ENCODE measurements at places on chromosomes 4 and X. TPM values are rescaled to one million over a fixed set of nuclear protein-coding genes. Genes with fewer than 3 reads are reported as not detected.
A peak's percentile ranks its signal among the peaks of the same experiment; 100 is the strongest.

PPP2R2C gene
- total RNA-seq: not detected

ACE2 gene
- total RNA-seq: 1.4 TPM

- peak; percentile 78 for DNase-seq
These were observed 182.6 kb downstream of the GABRB1 start for GRCh38 chr4:47213971-47214370.

- no peak for DNase-seq
These were observed 55.8 kb upstream of the GIMD1 start for GRCh38 chr4:106424426-106424825.

DNA sequence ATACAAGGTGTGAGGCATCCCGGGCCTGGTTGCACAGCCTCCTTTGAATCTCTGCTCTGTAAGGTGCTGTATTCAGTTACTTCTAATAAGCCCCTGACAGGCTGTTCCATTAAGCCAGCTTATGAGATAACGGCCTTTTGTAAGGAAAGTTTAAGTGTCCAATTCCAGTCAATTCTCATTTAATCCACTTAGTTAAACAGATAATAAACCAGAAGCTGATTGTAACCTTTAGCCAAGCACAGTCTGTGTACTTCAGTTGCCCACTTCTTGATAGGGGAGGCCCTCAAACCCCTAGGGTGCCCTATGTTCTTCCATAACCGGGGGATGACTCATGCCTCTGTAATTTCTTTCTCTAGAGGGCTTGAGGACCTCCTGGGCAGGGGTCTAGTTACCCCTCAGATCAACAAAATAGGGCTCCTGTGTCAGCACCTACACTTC lies 63.4 kb downstream of the RASL11B start:
- peak; percentile 52 for DNase-seq

DNA sequence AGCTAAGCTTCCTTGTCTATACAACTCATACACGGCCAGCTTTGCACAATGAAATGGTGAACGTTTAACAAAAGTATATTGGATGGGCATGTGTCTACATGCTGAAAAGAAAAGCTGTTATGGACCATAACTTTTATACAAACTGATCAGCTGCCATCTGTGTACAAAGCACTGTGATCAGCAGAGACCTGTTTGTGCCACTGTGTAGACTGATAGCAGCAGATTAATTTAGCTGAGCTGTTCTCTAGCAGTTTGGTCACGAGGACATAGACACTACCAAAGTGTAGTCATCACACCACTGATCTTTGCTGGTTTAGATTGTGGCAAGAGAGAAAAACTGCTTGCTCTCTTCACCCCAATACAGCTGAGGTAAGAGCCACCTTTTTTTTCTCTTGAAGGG lies 124.5 kb downstream of the RAPGEF2 start:
- no peak for DNase-seq

- peak; percentile 76 for DNase-seq
These were observed 5.3 kb upstream of the PDLIM3 start for GRCh38 chr4:185540487-185541120.

GRCh38 chr4:78592088-78592783 lies 40.7 kb downstream of the ANXA3 start:
- DNase-seq: no peak

- DNase-seq: no peak
These were observed 115.4 kb downstream of the PTTG2 start for GRCh38 chr4:38075370-38076152.

SHOX gene
- not detected for total RNA-seq

- peak; percentile 33 for DNase-seq
These were observed 312.7 kb upstream of the GATB start for GRCh38 chr4:152073351-152074087.

DNA sequence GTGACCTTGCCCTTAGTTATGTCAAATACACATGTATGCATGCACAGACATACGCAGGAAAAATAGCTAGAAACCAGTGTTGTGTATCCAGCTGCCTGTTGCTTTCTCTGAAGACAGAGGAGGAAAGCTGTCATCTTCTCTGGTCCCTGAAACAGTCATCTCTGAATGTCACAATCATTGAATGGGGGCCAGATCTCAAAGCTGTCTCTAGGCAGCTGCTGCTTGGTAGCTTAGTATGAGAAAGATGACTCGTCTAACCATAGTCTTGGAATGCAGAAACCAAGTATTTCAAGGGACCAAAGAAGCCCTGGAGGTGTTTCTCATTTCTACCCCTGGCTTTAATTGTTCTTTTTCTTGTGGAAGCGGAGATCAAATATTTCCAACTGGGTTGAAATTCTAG lies 4.0 kb downstream of the GRIA3 start:
- no peak for DNase-seq

GRCh38 chrX:56994375-56995270 lies 718 bp downstream of the SPIN3 start:
- DNase-seq: peak; percentile 1

DNA sequence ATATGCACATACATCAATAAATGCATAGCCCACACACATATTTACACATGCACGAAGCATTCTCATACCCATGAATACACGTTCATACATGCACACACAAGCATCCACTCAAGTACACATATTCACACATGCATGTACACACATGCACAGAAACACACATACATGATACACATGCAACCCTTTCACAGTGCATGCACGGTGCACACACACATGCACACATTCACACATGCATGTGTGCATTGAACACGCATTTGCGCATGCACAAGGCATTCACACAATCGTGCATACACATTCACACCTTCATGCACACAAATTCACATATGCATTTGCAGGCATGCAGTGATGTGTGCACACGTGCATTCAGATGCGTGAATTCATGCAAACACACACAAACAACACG lies 324.5 kb downstream of the DHRSX start:
- DNase-seq: no peak

NR0B1 gene
- total RNA-seq: 0.42 TPM

DNA sequence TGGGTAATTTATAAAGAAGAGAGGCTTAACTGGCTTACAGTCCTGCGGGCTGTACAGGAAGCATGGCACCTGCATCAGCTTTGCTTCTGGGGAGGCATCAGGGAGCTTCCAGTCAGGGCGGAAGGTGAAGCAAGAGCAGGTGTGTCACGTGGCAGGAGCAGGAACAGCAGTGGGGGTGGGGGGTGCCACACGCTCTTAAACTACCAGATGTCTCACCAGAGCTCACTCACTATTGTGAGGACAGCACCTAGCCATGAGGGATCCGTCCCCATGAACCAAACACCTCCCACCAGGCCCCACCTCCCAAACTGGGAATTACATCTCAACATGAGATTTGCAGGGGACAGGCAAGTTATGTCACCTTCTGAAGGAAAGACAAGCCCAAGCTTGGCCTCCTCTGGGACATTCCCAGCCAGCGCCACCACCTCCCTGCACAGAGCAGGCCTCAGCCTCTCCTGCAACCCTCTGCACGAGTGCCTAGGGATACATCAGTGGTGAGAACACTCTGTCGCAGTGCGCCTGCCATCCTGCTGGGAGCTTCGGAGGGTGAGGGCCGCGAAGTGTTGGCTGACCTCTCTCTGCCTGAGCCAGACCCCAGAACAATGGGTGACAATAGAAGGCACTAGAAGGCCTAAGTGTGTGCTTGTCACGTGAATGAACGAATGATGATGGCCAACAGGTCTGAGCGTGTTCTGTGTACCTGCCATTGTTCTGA lies 244.3 kb downstream of the EVC2 start:
- DNase-seq: no peak

MID2 gene
- total RNA-seq: 23.9 TPM

DNA sequence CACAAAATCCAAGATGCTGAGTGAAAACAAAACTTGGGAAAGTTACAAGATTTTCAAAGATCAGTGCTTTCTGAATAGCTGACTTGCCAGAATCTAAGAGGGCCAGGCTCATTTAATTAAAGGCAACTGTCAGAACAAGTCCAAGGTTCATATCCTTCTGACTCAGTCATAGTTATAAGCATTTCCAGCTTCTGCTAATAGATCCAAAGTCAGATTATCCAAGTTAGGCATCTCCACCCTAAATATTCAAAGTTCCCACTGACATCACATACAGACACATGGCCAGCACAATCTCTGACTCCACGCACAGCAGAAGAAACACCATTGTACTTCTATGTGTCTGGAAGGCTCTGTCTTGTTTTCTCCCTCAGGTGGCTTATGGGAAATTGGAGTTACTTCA lies 41.8 kb downstream of the GASK1B start:
- DNase-seq: no peak

DNA sequence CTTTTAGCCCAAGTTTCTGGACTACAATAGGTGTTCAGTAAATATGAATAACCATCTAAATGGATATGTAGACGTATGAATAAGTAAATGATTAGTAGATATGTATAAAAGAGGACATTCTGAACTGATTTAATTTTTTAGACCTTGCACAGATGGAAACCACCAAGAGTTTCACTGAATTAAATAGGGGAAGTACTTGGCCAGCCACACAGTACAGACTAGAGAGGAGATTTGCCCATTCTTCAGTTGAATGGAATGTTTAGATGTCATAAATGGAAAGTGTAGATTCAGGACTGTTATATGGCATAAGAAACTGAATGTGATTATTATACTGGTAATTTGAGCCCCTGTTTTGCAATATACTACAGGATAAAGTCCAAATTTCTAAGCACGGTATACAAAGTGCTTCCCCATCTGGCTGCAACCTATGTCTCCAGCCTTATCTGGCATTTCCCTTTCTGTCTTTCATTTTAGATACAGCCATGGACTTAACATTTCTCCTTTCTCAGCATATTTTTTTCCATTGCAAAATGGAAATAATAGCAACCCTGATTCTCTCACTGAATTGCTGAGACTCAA lies 137.8 kb upstream of the HS3ST1 start:
- peak; percentile 70 for DNase-seq

DNA sequence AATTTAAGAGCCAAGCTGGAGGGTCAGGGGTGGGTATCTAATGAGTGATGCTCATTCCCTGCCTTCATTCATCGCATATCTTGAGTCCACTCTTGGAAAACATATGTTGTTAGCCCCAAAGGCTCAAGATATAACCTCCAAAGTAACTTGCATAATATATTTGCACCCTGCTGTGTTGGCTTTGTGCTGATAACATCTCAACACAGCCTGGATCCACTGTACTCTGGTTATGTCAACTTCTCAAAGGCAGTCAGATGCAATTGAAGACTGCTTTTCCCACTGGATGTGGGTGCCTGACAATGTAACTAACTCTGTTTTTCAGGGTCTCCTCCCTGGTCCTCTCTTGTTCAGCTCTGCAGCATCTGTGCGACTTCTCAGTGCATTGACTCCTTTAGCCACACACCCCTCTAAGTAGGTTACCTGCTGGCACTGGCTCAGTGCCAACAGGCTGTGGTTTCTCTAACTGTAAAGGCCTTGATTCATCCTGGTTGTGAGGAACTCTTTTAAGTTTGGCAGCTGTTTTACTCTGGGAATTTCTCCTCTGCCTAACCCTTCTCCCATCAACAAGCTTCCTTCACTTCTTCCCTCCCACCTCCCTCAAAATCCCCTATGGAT lies 28.1 kb downstream of the SLC16A2 start:
- no peak for DNase-seq

- DNase-seq: peak; percentile 57
These were observed 71.8 kb downstream of the SUPT20HL2 start for GRCh38 chrX:24241822-24242648.

- no peak for DNase-seq
These were observed 2.7 kb upstream of the VEGFC start for GRCh38 chr4:176795441-176795840.

PNMA5 gene
- not detected for total RNA-seq

- DNase-seq: peak; percentile 83
These were observed 21.8 kb downstream of the FHL1 start for GRCh38 chrX:136168929-136169735.

ODAPH gene
- not detected for total RNA-seq

GNPDA2 gene
- total RNA-seq: 10.0 TPM

DNA sequence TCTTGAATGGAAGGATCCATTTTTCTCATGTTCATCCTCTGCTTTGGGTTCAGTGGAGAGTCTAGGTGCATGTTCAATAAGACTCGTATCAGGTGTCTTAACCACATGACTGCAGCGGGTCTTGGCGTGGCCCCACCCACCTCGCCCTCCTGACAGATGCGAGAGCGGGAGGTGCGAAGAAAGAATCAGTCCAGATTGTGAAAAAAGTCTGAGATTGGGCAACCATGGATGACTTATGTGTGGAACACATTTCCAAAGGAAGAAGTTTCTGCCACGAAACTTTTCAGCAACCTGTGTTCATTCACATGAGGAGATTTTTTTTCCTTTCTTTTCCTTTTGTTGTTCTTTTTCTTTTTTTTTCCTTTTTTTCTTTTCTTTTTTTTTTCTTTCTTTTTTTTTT lies 66.8 kb downstream of the NSD2 start:
- no peak for DNase-seq

LEF1 gene
- total RNA-seq: 67.2 TPM

DNA sequence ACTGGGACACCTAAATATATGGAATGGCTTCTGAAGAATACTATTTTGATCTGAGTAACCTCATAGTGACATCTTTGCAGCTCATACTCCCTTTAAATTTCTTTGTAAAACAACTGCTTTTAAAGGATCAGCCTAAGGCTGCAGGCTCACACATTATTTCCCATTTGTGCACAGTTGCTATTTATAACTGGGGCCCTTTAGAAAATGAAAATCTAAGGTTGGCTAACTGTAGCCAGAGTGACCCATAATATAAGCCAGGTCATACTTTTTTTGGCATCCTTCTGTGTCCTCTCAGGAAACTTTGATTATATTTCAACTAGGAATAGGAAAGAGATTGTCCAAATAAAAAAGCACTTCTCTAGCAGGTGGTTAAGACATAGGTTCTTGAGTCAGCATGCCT lies 123.6 kb upstream of the RASGEF1B start:
- no peak for DNase-seq

DNA sequence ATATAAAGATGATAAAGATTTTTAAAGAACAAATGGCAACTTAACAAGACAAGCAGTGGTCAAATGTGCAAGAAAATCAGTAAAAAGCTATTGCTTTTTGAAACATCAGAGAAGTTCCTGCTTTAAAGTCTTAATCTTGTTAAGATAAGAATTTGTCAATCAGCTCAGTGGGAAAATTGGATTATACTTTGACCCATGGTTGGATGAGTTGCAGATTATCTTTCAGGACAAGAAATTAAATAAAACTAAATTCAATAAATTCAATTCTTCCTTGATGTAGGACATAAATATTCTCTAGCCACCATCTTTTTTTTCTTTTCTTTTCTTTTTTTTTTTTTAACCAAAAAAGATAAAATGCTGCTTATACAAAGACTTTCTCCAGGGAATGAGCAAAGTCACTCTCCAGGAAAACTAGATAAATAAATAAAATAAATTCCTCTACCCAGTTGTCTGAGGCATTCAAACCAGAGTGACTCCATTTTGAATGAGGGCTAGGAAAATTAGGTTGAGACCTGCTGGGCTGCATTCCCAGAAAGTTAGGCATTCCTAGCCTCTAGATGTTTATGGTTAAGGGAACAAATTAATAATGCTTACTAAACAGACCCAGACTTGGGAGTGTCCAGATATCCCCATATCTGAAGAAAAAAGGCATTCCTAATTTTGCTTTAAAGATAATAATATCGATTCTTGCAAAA lies 211.2 kb downstream of the SNCA start:
- no peak for DNase-seq

GRCh38 chr4:8379771-8380170 lies 60.8 kb downstream of the ACOX3 start:
- DNase-seq: no peak

Data from cardiac muscle cell (in vitro differentiated cells and primary cell).